H4 (cell line): ENCODE measurements at places on chromosomes 6 and 20. TPM values are rescaled to one million over a fixed set of nuclear protein-coding genes. Genes with fewer than 3 reads are reported as not detected.
A peak's percentile ranks its signal among the peaks of the same experiment; 100 is the strongest.

OPRL1 gene
- 0.23 and 0.97 TPM in 2 replicates for total RNA-seq

SLPI gene
- 79.8 and 84.9 TPM in 2 replicates for total RNA-seq

MYLK4 gene
- 0.10 and 0.48 TPM in 2 replicates for total RNA-seq

GRM4 gene
- not detected in 2 replicates for total RNA-seq

MAFB gene
- 0.25 and 0.39 TPM in 2 replicates for total RNA-seq

KCNQ5 gene
- 1.4 and 2.1 TPM in 2 replicates for total RNA-seq

TMEM74B gene
- total RNA-seq: 0.52 TPM in 1 of 2 replicates, not detected in the other

DNA sequence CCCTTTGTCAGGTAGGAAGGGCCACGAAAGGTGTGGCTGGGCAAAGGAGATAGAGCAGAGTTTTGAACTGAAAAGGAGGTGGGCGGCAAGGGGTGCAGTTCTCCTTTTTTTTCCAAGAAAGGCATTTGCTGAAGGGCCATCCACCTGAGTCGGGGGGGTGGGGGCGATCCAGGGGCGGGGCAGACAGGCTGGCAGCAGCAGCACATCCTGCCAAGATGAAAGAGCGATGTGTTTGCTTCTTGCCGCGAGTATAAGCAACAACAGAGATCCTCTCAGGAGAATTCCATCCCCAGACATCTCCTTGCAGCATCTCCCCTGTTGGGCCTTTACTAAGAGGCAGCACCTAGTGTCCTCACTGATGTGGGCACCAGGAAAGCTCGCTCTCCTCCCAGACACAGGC lies 516.5 kb downstream of the CD83 start:
- no peak for DNase-seq

DNA sequence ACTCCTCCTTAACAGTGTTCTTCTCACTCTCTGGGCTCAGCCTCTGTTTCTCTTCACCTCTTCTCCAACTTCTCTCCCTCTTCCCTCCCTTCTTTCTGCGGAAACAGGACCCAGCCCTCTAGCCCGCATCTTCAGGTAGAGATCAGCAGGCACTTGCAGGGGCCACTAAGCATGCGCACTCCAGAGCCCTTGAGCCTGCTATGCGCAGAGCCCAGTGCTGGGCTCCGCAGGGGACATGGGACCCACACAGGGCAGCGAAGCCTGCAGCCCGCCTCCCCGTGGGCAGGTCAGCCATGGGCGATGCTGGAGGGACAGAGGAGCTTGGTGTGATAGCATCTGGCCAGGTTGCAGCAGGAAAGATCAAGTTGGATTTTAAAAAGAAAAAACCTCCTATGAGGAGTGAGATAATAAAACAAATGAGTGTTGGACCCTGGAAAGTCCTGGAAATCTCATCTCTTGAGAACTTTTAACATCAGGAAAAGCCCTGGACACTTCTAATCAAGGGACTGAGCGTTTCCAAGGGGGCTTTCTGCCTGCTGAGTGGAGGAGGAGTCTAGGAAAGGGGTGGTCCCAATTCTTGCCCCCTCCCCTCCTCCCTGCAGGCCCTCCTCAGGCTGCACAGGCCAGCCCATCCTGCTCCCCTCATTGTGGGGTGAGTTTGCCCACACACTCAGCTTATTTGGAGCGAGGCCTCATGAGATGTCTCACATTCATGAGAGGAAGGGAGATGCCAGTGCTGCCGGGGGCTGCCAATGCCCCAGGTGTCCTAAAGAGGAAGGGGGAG lies 71.9 kb downstream of the MDGA1 start:
- DNase-seq: no peak

DNA sequence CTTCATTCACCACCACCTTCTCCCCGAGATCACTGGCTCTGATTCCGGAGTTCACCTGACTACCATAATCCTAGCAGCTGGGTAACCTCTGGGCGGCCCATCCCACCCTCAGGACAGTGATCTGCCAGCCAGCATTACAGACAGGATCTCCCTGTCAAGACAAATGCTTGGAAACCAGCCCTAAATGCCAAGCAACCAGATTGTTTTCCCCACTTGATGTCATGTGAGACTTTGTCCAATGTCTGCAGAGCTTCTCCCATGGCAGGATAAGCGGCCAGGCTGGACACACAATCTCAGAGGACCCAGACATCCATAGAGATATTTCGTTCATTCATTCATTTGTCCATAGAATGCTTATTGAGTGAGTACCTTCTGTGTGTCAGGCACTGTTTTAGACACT lies 32.5 kb downstream of the PDYN start:
- no peak for DNase-seq

- no peak for DNase-seq
Measured at GRCh38 chr20:9211016-9211760, 142.3 kb downstream of the PLCB4 start.

DNA sequence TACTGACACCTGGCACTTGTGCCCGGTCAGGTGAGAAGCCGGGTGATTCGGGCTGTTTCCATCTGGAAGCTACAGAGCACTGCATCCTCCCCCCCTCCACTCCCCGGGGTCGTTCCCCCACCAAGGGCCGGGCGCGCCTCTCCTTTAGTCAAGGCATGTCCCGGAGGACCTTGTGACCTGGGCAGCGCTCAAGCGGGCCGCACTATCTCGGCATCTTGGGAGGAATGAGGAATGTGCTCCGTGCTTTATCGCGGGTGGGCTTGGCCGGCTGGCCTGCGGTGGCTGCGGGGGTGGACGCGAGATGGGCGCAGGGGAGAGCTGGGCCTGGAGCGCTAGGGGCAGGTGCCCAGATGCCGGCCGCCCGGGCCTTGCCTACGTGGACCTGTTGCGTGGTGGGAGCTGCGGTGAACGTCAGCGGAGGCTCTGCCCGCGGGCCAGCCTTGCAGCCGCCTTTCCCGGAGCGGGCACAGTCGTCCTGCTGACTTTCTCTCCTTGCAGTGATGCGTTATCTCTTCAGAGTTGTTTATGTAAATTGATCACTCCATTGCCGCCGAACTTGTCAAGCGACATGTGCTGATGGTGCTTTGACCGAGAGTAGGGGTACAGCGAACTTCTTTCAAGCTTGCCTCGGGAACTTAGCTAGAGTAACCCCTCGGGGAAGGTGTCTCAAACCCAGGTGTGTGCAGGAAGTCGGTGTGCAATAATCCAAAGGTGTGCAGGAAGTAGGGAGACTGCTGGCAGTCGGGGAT lies 1.1 kb downstream of the LRRC1 start:
- DNase-seq: no peak

GRCh38 chr6:79564636-79565035 lies 27.4 kb upstream of the LCA5 start:
- no peak for DNase-seq

GRCh38 chr20:33812908-33813462 lies 1.8 kb downstream of the CHMP4B start:
- DNase-seq: no peak

DNA sequence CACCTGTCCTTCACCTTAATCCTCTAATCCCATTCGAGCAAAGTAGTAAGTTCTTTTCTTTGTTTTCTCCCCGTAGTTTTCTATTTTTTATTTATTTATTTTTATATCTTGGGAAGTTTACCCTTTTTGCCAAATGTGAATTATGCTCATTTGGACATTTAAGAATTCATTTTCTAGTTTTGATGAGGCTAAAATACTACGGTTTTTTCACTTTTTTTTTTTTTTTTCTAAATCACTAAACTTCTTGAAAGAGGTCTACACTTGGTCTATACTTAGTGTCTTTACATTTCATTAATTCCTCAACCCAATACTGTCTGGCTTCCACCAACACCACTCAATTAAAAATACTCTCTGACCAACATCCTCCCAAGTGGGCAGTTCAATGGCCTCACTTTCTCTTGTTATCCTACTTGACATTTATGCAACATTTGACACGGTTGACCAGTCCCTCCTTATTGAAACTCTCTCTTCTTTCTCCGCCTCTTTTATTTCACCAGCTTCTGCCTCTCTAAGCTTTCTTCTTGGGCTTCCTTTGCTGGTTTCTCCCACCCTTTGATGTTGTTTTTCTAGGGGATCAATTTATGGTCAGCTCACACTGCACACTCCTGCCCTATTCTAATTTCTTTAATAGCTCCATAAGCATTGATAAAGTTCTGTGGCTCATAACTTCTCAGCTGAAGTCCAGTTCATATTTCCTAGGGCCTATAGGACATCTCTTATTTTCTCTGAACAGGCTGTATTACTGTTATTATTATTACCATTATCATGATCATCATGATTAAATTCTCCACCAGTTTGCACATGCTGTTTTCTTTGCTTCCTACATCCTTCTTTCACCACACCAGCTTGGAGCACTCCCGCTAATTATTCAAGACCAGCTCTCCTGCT lies 72.6 kb upstream of the CITED2 start:
- no peak for DNase-seq

GRCh38 chr20:2544211-2544610 lies 7.8 kb downstream of the TMC2 start:
- DNase-seq: no peak

GRCh38 chr6:169677096-169677495 lies 24.7 kb downstream of the WDR27 start:
- no peak for DNase-seq

DNA sequence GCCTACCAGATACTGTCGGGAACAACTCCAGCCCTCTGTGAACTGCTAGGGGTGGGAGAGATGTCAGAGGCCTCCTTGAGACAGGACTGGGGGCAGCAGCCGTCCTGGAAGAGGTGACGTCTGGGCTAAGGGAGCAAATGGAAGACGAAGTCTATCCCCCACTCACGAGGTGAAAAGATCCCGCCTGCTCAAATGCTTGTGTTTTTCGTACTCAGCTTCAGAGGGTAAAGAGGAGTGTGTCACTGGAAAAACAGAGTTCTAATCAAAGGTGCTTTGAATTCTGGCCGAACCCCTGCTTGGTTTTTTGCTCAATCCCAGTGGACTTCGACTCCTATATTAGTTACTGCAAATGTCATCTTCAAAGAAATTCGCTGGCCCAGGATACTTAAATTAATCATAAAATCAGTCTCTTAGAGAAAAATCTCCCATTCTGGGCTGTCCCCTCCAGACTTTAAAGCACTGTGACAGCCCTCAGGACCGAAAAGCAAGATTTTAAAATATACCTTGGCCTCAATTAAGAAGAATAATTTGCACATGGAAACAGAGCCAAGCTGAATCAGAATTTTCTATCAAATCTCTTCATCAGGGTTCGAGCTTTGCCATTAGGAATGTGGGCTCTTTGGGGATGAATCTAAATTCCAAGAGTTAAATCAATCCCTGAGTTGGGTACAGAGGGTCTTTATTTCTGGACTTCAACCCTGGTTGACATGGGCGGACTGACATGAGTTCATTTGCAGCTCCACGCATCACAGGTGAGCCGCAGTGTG lies 61.8 kb upstream of the AFDN start:
- no peak for DNase-seq

- no peak for DNase-seq
Measured at GRCh38 chr6:14734052-14734415, 511.8 kb upstream of the JARID2 start.

GRCh38 chr6:31462964-31463870 lies 34.7 kb upstream of the MICB start:
- no peak for DNase-seq

DNA sequence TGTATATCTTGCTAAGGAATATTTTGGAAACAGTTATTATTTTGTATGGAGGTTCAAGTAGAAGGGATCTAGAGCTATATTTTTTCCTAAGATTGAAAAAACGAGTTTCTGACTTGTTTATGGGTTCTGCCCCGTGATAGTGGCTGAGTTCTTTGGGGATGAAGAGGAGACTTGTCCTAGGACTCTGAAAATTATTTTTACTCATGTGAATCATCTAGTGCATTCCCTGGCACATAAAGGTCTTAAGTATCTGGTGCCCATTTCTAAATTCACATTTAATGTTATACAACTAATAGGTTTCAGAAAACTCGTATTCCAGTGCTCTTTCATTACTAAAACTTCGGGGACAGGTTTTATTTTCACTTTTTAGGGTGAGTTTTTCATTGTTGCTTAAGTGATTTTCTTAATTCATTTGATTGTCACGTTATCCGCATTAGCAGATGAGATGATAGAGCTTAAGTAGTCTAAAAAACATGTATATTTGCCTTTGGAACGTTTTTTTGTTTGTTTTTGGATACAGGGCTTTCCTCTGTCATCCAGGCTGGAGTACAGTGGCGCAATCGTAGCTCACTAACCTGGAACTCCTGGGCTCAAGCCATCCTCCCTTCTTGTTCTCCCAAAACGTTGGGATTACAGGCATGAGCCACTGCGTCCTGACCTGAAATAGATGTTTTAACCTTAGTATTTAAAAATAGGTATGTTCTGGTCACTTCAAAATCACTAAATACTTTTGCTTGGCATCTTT lies 2.1 kb downstream of the NFYA start:
- no peak for DNase-seq

GRCh38 chr6:12490904-12491571 lies 200.9 kb downstream of the EDN1 start:
- peak; percentile 70 for DNase-seq

- DNase-seq: no peak
Measured at GRCh38 chr20:58583176-58583575, 67.9 kb upstream of the STX16 start.

DNA sequence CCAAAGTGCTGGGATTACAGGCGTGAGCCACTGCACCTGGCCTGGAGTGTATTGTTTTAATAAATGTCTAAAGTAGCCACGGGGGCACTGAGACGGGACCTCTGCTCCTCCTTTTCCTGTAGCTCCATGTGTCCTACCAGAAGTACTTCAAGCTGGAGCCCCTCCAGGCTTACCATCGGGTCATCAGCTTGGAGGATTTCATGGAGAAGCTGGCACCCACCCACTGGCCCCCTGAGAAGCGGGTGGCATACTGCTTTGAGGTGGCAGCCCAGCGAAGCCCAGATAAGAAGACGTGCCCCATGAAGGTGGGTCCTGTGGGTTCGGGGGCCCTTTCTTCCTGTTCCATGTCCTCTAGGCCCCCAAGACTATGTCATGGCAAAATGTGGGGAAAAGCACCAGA lies 7.5 kb downstream of the POFUT1 start:
- no peak for DNase-seq

DNA sequence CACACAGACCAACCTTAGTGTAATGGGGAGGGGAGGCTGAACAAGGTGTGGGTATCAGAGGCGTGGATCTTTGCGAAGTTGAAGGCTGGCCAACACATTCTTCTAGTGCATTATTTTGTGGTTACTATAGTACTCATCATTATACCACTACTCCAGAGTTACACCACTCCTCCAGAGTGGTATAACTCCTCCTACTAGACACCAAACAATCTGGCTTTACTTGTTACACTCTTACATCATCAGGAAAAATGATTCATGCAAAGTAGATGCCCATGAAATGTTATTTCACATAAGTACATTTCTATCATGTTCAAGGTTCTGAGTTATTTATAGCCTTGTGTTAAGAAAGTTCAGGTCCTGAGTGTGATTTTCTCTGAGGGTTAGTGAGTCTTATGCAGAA lies 443.1 kb upstream of the OPRM1 start:
- peak; percentile 11 for DNase-seq

- DNase-seq: no peak
Measured at GRCh38 chr6:157978021-157978783, 3.5 kb upstream of the SYNJ2 start.
